ENCODE measurements at places on chromosomes 6 and 20.
A peak's percentile ranks its signal among the peaks of the same experiment; 100 is the strongest.

DNA sequence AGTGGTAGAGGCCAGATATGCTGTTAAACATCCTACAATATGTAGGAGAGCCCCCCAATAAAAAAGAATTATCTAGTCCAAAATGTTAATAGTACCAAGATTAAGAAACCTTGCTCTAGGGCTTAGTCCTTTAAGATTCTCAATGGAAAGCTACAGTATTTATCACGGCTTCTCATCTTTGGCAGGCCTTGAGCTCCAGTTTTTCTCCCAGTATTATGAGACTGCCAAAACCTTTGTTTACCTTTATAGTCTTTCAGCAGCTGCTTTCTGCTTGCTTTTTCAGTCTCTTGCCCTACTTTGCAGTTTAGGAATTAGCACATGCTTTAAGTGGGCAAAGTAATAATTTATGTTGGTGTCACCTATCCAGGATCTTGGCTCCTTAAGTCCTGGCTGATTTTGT is 59.7 kb downstream of the NHLRC1 start:
- DNase-seq, result no peak

DNA sequence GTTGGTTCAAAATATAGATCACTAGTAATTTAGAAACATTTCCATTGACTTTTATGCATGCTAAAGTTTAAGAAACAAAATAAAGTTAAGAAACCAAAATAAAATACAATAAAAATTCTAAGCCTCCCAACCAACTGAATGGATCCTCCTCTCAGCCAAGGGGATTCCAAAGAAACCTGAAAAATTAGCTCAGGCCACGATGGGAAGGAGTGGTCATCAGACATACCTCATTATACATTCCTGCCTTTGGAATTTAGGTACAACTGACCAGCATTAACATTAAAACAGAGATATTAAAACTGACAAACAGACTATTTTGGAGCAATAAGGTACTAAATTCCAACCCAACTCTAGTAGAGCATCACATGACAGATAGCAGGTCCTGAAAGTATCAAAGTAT is 275.2 kb downstream of the PKHD1 start:
- DNase-seq, result no peak

GRCh38 chr20:50588034-50588736 is 78.0 kb downstream of the PTPN1 start:
- peak; percentile 47 for DNase-seq

DNA sequence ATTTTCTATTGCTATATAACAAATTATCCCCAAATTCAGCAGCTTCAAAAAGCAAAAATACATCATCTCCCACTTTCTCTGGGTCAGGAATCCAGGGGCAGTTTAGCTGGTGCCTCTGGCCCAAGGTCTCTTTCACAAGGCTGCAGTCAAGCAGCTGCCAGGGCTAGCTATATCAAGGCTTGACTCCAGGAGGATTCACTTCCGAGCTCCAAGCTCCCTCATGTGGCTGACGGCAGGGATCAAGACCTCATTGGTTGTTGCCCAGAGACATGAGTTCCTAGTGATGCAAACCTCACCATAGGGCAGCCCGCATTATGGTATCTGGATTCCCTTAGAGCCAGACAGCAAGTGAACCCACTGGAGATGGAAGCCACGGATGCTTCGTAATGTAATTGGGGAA is 1.3 kb upstream of the VNN1 start:
- peak; percentile 68 for DNase-seq

DNA sequence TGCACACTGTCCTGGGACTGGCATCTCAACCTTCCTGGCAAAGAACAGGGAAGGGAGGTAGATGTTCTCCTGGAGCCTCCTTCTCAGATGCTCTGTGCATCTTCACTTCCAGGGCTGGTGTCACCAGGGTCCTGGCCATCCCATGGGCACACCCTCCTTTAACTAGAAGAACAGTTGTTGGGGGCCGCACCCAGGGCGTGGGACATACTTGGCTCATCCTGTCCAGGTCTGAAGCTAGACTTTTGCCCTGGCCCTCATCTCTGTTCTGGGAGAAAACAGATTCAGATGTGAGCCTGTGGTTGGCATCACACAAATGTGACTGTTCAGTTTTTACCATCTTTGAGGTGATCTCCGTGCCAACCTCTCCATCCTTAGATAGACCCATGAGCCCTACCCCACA is 41.6 kb downstream of the FOXC1 start:
- no peak for DNase-seq

DNA sequence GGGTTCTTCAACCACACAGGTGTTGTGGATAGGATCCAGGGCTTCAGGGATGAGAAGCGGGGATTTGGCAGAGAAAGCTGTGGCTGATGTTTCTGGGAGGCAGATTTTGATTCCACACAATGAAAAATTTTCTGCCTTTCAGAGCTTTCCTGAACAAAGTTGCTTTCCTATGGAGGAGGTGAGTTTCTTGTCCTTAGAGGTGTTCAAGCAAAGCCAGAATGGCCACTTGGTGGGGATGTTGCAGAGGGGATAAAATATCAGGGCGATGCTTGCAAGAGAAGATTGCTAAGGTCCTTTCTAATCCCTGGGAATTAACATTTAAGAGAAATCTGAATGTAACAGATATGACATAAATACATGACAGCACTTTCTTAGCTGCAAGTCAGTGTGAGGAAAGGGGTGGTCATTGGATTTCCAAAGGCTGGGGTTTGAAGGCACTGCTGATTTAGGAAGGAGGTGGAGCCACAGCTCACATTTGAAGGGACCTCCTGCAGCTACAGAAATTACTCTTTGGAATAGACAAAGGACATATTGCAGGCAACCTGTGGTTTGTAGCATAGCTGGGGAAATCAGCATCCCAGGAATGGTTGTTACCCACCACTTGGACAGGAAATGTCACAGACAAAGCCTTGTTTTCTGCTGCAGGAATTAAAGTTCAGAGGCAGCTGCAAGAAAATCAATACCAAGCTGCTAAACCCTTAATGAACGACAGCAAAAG is 271.1 kb upstream of the CHD6 start:
- DNase-seq, result no peak

GRCh38 chr20:20782755-20783154 is 70.3 kb upstream of the RALGAPA2 start:
- no peak for DNase-seq

DNA sequence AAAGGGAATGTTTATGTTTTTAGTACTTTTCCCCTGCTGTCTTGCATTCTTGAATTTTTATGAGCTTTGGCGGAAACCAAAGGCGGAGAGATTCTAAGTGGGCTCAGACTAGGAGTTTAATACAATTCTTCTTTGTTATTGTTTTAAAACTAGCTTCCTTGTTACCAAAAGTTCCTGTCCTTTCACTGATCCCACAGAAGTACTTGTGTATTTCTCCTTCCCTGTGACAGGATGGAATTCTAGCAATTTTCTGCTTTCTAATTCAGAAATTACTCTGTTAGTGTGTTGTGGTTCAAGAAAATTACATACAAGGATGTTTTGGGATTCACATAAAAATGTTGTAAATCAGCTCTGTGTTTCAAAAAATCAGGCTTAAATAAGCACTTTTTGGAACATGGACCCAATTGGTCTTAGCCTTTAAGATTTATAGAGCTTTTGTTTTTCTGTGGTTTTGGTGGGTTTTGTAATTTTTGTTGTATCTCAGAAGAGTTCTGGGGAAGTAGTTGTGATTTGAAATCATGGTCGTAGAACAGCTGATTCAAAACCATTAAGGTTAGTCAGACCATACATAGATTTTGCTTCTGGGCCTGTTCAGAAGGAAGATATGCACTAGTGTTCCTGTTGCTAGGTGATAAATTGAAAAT is 17.6 kb upstream of the CTAGE9 start:
- no peak for DNase-seq

Data from fibroblast of gingiva (primary cell).